ENCODE measurements at places on chromosomes 13 and 19.

- no peak for DNase-seq
These were observed 1353.3 kb downstream of the UQCRFS1 start for GRCh38 chr19:27859689-27860088.

GRCh38 chr13:102191951-102192502 is 209.8 kb downstream of the FGF14 start:
- DNase-seq: no peak

DNA sequence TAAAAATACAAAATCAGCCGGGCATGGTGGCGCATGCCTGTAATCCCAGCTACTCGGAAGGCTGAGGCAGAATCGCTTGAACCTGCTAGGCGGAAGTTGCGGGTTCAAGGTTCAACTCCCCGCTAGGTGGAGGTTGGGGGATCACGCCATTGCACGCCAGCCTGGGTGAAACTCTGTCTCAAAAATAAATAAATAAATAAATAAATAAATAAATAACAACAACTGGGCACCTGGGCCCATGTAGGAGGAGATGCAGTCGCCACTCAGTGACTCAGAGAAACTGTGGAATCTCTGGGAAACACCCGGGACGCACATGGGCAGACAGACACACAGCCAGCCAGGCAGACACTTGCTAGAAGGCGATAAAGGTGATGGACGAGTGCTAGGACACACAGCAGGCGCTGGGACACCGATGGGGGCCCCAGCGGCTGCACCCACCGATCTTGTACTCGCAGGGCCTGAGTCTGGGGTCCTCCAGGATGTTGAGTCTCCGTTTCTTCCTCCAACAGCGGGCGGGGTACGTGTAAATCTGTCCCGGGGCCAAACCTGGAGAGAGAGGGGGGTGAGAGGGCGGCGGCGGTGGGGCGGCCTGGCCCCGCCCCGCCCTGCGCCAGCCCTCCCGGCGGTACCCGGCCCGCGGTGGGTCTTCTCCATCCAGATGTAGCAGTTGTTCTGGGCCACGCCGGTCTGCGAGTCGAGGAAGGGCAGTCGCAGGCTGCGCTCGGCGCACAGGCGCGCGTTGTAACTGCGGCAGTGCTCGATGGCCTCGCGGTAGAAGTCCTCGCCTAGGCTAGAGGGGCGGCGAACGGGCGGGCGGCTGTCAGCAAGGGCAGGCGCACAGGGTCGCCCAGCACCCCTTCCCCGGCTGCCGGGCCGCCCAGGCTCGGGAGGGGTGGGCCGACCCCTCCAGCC is 1.8 kb downstream of the DPF1 start:
- no peak for DNase-seq

DNA sequence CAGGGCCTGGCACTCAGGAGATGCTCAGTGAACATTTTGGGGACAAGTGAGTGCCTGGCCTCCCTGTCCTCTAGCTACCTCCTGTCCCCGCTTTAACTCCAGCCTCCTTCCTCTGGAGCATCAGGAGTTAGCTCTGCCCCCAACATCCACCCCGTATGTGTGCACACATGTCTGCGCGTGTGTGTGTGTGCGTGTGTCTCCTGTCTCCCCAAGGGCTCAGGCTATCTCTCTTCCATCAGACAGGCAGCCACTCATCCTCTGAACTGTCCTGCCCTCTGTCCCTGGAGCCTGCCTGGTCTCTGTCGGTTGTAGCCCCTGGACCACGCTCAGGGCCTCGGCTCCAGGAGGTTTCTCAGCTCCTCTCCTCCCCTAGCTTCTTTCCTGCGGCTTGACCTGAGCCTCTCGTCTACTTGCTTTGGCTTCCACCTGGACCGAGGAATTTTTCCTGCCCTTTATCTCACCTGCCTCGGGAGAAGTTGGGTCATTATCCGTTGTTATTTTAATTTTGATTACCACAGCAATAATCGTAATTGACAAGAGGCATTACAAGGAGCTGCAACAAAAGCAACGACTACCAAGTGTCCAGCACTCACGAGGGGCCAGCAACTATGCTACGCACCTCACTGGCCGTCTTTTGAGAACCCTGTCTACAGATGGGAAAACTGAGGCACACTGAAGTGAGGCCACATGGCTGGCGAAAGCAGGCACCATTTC is 32.0 kb upstream of the ASF1B start:
- DNase-seq: no peak

GRCh38 chr13:92187378-92187989 is 789.1 kb downstream of the GPC5 start:
- DNase-seq: peak; percentile 25

GRCh38 chr19:5691822-5692722 is 2.0 kb downstream of the RPL36 start:
- DNase-seq: no peak

DNA sequence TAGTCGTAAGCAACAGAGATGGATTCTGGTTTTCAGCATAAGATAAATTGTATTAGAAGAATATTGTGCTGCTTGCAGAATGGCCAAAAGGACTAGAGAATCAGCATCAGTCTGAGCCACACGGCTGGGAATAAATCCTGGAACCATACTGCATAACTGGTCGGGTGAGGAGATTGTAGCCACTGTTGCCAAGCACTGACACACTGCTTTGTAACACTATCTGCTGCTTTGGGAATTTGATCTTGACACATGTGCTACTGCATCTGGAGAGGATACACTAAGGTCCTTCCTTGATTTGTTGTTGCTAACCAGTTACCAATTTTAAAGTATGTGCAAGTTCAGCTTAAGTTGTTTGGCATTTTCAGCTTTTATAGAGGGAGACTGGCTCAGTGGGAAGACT is 1.9 kb downstream of the HNRNPA1L2 start:
- no peak for DNase-seq

DNA sequence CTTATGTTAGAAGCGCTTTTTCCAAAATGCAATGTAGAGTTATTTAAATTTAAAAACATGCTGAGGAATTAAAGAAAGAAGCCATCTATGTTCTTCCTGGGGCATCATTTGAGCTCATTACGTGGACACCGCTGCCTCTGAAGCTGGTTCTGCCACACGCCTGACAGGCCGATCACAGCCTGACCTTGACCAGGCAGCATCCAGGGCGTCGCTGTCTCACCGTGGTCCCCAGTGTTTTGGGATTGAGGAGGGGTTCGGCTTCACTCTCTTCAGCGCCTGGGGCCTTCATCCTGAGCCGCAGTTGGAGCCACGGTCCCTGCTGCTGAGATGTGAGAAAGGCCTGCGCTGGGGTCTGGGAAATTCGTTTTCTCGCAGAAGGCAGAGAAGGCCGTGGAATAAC is 64.0 kb downstream of the ATP11A start:
- no peak for DNase-seq

DNA sequence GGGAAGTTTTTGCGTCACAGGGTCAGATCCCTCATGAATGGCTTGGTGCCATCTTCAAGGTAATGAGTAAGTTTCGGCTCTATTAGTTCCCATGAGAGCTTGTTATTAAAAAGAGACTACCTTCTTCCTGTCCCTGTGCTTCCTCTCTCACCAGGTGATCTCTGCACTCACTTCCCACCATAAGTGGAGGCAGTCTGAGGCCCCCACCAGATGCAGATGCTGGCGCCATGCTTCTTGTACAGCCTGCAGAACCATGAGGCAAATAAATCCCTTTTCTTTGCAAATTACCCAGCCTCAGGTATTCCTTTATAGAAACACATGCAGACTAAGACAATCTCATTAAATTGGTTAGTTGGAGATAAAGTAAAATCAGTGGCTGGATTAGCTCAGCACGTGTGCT is 75.6 kb upstream of the RFC3 start:
- DNase-seq: no peak

GRCh38 chr13:75754936-75755335 is 118.8 kb downstream of the LMO7 start:
- no peak for DNase-seq

DNA sequence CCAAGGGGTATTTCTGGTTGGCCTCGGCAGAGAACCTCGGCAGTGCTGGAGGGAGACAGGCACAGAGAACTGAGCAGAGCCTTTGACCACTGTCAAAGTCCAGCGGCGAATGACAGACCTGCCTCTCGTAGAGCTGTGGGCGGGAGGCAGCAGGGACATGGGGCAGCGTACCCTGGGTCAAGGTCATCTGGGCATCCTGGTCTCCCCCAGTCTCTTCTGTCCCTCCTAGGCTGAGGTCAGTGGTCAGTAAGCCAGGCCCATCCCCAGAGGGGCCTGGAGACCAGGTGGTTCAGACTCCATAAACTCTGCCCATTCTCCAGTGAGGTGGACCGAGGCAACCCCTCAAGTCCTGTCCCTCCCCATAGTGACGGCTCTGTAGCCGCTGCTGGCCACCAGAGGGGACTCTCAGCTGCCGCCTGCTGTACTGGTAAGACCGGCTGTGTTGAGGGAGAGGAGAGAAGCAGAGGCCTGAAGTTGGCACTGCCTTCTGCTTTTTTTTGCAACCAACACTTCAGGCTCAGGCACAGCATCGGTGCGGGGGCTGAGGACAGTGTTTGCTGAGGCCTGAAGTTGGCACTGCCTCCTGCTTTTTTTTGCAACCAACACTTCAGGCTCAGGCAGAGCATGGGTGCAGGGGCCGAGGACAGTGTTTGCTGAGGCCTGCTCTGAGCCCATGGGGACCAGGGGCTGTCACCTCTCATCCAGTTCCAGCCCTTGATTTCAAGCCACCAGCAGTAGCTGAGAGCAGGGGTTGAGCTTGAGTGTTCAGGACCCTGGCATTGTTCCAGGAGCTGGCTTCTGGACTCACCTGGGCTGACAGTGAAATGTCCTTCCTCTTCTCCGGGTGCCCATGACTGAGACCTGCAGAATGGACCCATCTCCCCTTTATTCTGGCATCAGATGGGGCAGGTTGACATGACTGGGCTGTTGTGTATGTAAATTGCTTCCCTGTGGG is at the start of gene PGLYRP2:
Gene PGLYRP2 (minus strand): TSS at position 111 of the 955 bp plus-strand sequence. CDS start 130 bp downstream, outside the sequence.
- DNase-seq: no peak

DNA sequence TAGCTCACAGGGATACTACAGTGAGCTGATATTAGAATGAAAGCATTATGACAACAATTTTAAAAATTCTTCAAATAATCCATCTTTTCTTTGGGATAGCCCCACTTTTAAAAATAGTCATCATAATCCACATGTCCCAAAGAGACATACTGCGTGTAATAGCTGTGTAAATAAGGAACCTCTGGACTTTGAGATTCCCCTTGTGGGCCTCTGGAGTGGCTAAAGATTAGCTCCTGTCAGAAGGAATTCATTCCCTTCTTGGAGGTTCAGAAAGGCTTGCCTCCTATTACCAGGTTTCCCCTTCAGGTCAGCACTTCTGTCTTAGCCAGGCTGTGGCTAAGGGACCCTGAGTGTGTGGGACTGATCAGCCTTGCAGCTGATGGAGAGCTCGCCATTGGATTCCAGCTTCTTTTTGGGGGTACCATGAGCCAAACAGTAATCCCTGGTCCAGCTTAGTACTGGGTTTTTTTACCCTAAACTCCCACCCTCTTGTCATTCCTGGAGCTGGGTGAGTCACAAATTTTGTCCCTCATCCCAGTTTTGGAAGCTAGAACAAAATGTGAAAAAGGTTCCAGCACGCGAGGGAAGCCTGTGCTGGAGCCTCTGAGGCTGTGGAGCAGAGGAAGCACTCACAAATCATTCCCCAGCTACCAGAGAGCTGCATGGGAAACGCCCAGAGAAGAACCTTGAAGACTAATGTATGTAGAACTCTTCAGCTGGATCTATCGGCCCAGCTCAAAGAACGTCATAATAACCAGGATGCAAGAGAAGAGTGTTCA is 96.7 kb downstream of the RNASEH2B start:
- DNase-seq: peak; percentile 20

GRCh38 chr19:41869374-41869955 is 7.6 kb upstream of the CD79A start:
- no peak for DNase-seq

All from fibroblast of skin of right quadriceps (primary cell).